ENCODE measurements at places on chromosomes 5 and 9. TPM values are rescaled to one million over a fixed set of nuclear protein-coding genes. Genes with fewer than 3 reads are reported as not detected.

GRCh38 chr9:114696814-114697544, 15.0 kb upstream of the TEX48 start:
- no peak overlapping the region for H3K4me3 ChIP-seq
- no peaks in the 10 kb centered on the region for H3K36me3 ChIP-seq
- peaks cover 6% of the 10 kb centered on the region for H3K4me1 ChIP-seq
- H3K27me3 ChIP-seq: peaks cover 45% of the 10 kb centered on the region
- no peak overlapping the region for H3K27ac ChIP-seq
- no peak for DNase-seq

DNA sequence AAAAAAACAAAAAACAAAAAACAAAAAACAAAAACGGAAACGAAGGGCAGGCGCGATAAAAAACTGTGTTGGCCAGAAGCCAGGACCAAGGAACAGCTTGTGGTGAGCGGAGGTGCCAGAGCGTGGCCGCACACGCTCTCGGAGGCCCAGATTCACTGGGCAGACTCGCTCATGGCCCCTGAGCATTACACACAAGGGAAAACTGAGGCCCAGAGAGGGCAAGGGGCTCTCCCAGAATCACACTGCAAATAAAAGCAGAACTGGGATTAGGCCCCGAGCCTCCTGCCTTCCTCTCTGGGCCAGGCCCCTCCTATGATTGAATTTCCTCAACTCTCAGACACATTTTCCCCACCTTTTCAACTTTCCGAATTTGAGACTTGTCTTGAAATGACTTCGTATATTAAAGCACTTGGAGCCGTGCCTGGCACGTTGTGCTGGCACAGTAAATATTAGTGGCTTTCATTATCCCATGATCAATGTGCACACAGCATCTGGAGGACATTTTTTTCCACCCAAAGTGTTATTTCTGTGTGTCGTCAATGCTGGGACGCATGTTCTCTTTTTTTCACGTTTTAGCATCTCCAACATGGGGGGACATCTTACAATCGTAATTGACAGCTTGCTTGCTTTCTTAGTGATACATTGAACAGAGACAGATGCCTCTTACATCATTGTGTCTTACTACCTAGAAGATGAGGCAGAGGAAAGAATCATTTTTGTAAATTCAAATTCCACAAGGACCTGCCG, 7.4 kb downstream of the FIBCD1 start:
- H3K4me3 ChIP-seq: no peak overlapping the region
- no peaks in the 10 kb centered on the region for H3K36me3 ChIP-seq
- H3K27ac ChIP-seq: peak overlapping the region; percentile 58

DNA sequence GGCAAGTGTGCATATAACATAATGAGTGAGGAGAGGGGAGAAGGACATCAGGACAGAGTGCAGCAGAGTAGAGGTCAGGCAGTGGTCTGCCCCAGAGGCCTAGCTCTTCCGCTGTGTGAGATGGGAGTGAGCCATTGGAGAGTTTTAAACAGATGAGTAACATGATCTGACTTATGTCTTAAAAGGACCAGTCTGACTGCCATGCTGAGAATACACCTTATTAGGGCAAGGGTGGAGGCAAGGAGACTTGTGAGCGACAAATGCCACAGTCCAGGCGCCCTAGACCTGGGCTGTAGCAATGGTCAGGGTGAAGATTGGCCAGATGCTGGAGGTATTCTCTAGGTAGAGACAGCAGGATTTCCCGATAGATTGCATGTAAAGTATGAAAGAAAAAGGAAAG, 83.1 kb downstream of the WWC1 start:
- no peaks in the 10 kb centered on the region for H3K27me3 ChIP-seq
- H3K27ac ChIP-seq: no peak overlapping the region
- DNase-seq: no peak
- no peaks in the 10 kb centered on the region for H3K36me3 ChIP-seq
- H3K4me3 ChIP-seq: no peak overlapping the region

Gene BTNL8
- 0.96 TPM for total RNA-seq

Gene JAKMIP2
- total RNA-seq: 11.8 TPM

Gene ZNF879
- total RNA-seq: 5.2 TPM

GRCh38 chr5:157366741-157367674, 93.0 kb upstream of the NIPAL4 start:
- peak; percentile 33 for DNase-seq
- H3K4me1 ChIP-seq: peaks cover 16% of the 10 kb centered on the region
- peaks cover 15% of the 10 kb centered on the region for H3K36me3 ChIP-seq
- no peak overlapping the region for H3K27ac ChIP-seq

- peaks cover 20% of the 10 kb centered on the region for H3K36me3 ChIP-seq
- no peak overlapping the region for H3K27ac ChIP-seq
- H3K4me3 ChIP-seq: no peak overlapping the region
- DNase-seq: no peak
- peaks cover 40% of the 10 kb centered on the region for H3K4me1 ChIP-seq
Measured at GRCh38 chr9:109250771-109251079, 70.1 kb downstream of the EPB41L4B start.

DNA sequence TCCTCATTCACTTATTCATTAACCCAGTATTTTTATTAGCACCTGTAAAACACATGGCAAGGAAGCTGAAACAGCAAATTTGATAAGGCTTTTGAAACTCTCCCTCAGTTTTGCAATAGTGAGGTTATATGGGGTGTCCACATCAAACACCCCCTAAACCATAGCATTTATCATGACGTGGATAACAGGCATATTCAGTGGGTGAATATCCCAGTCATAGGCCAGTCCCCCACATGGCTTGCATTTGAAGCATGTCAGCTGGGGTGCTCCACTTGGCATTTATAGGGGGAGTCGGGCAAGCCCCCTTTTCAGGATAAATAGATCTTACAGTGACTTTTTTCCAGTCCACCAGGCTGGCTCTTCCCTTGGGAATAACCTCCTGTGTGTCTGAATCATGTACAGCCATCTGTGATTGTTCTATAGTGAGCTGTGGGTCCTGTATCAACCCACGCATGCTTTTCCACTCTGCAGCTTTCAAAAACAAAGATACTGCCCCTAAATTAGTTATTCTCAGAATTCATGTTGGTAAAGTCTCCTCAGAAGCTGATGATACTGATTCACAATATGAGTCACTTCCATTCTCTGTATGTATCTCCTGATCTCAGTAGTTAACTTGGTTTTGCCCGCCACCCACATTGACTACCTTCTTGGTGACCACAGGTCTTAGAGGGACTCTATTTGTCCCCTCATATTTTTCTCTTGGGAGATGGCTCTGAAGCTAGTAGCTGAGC, 84.4 kb upstream of the SPIN1 start:
- no peak for DNase-seq
- H3K4me1 ChIP-seq: peaks cover 5% of the 10 kb centered on the region
- H3K4me3 ChIP-seq: no peak overlapping the region
- H3K27ac ChIP-seq: no peak overlapping the region

Data from WTC11 (cell line).